Muscle of back (tissue), 13 donors: ENCODE measurements at places on chromosomes 3 and 15. TPM values are rescaled to one million over a fixed set of nuclear protein-coding genes. Genes with fewer than 3 reads are reported as not detected.

GRCh38 chr3:153855772-153856171, 265.4 kb upstream of the ARHGEF26 start:
- no peak for DNase-seq

DNA sequence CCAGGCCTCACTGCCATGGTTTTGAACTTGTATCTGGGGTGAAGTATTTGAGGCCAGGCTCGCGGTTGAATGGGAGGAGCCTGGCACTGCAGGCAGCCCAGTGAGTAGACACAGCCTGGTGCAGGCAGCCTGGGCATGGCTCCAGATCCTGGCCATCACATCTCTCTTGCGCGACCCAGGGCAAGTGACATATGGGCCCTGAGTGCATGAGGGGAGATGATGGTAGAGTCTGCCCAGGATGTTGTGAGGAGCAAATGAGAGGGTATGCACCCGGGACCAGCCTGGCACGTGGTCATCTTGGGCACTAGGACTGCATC, 103.5 kb downstream of the TBC1D2B start:
- DNase-seq = peak; percentile 60

DNA sequence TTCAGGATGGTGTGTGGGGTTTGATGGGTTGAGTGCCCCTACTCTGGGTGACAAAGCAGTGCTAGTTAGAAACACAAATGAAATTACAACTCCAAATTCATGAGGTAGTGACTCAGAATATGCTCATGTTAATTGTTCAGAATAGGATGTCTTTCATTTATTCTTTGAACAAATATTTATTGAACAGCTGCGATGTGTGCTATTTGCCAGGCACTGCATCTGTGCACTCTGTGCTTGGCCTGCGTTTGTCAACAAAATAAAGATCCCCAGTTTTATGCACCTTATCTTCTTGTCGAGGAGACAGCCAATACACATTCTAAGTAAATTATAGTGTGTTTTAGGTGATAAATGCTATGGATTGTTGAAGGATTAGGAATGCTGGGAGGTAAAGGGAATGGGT, 27.3 kb downstream of the MED12L start:
- DNase-seq = no peak

- no peak for DNase-seq
Observed at GRCh38 chr3:189516039-189516438, 115.2 kb upstream of the TP63 start.

DNA sequence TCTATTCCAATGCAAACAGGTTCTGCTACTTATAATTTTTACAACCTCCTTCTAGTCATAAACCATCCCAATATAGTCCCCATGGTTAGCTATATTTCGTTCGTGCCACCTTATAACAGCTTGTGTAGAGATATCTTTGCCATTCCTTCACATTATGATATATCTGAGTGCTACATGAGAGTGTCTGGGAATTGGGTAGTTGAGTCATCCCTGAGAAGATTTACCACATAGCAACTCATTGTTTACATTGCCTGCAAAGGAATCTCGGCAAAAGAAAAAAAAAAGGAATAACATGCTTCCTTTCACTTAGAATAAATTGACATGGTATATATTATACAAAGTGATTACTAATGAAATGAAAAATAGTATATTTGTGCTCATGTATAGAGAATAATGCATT, 86.0 kb upstream of the VGLL3 start:
- DNase-seq = no peak

DNA sequence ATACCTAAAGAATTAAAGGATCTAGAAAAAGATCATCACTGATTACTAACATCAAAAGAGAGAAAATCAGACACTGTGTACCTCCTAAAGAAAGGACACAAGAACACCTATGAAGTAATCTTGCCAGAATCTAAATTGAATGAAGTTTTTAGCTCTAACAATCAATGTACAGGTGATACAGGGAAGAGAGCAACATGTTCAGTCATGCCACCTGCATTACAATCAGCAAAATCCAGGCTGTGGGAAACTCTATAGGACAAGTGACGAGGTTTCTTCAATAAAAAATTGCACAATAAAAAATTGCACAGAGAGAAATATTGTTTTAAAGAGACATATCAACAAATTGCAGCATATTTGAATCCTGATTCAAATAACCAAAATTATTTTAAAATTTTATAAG, 93.3 kb downstream of the SEMA5B start:
- DNase-seq = no peak

GRCh38 chr3:139346771-139347170, 3.0 kb downstream of the MRPS22 start:
- DNase-seq = no peak

GRCh38 chr3:133994166-133994890, 35.4 kb downstream of the SLCO2A1 start:
- DNase-seq = no peak

GRCh38 chr15:61186905-61187741, 42.0 kb downstream of the RORA start:
- DNase-seq = peak; percentile 57

DNA sequence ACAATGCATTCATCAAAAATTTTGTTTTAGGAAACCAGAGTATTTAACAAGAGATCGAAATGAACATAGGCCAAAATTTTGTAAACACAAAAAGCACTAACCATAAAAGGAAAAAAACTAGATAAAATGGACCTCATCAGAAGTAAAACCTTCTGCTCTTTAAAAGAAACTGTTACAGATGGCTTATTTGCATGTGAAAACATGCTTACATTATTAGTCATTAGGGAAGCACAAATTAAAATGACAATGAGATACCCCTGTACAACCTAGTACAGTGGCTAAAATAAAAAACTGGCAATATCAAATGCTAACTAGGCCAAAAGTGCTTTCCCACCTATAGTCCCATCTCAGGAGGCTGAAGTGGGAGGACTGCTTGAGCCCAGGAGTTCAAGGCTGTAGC, 19.3 kb downstream of the UBR1 start:
- no peak for DNase-seq

DNA sequence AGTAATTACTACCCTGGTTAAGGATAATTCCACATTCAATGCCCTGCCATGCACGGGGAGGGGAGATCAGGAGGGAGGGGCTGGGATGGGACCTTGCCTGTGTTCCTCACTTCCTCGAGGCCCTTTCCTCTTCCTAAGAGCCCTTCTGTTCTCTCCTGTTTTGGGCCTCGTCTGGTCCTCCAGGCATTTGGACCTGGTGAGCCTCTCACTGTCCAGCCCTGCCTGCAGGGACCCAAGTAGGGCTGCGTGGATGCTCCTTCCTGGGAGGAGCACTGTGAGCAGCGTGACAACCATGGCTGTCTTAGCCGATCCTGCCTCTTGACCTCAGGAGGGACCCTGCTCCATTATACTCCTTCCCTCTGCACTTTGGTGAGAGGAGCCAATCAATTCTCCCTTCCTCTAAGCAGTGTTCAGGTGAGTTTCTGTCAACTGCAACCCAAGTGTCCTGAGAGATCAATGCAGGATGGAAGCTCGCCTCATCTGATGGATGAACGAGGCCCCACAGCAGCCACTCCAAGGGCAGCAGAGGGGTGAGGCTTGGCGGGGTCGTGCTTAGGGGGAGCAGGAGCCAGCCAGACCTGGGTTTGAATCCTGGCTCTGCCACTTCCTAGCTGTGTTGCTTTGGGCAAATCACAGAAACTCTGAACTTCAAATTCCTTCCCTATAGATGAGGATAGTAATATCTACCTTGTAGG, 92.5 kb downstream of the IQSEC1 start:
- no peak for DNase-seq

GRCh38 chr3:113707835-113708234, 11.4 kb upstream of the USF3 start:
- DNase-seq = no peak

DNA sequence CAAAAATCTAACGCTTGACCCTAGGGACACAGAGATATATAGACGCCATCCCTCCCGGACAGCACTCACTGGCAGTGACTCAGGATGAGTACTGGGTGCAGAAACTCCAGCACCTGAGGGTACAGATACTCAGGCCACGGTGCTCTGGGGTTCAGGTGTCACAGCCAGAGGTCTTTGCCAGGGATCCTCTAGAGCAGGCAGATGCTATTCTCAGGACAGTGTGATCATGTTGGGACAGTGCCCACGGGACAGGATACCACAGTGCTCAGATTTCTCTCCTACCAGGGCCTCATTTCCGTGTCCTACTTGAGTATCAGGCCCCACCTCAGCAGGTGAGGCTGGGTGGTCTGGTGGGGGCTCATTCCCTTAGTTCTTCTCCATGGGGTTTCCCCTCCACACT, 34.4 kb downstream of the HOMER2 start:
- DNase-seq = peak; percentile 15

GRCh38 chr3:180990505-180990904, 969 bp upstream of the DNAJC19 start:
- no peak for DNase-seq

GRCh38 chr3:15512166-15512565, 9.3 kb downstream of the COLQ start:
- DNase-seq = peak; percentile 83

GRCh38 chr3:146019508-146019907, 141.5 kb downstream of the PLOD2 start:
- DNase-seq = no peak

DNA sequence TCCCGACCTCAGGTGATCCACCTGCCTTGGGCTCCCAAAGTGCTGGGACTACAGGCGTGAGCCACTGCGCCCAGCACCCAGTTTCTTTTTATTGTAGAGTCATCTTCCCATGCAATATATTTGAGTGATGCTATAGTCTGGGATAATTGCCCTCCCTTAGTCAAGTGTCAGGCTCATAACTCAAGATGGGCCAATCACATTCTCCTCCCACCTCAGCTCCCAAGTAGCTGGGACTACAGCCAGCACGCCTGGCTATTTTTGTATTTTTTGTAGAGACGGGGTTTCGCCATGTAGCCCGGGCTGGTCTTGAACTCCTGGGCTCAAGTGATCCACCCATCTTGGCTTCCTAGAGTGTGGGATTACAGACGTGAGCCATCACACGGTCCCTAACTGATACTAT, 15.2 kb upstream of the PTPN9 start:
- DNase-seq = no peak

DNA sequence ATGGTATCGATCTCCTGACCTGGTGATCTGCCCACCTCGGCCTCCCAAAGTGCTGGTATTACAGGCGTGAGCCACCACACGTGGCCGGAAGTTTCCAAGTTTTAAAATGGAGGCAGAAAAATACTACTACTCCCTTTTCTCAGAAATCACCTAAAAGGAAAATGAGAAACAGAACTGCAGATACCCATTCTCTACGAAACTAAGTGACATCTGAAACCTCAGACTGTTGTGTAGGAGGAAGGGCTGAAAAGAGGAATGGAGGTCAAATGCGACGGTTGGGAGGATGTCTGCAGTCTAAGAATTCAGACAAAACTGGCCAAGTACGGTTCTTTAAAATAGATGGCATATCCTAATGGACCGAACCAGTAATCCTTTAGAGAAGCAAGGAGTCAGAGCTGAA, 24.1 kb downstream of the WDR48 start:
- DNase-seq = no peak

DNA sequence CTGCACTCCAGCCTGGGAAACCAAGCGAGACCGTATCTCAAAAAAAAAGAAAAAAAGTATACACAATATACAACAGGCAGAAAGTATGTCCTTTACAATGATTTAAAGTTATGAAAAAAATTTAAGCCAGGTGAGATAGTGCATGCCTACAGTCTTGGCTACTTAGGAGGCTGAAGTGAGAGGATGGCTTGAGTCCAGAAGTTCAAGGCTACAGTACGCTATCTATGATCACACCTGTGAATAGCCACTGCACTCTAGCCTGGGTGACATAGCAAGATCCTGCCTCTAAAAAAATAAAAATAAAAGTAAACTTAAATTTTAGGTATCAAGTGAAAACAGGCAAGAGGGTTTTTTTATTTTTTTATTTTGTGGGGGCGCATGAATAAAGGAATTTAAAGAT, 3.1 kb upstream of the KNSTRN start:
- no peak for DNase-seq

GRCh38 chr3:183837894-183838293, 12.5 kb upstream of the MAP6D1 start:
- no peak for DNase-seq

DNA sequence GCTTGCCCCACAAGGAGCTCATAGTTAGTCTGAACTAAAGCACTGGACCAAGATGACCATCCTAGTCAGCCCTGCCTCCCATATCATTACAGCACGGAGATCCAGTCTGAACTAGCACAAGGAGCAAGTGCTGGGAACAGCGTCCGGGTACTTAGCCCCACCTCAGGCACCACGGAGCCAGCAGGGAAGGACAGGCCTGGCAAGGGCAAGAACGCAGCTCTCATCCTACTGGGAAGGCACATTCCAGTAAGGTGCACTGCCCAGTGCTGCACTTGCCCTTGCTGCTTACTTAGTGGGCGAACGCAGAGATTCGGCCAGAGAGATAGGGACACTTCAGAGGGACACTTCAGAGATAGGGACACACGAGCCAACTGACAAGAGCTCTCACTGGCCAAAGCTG, 27.6 kb downstream of the SEC61A1 start:
- DNase-seq = no peak

DNA sequence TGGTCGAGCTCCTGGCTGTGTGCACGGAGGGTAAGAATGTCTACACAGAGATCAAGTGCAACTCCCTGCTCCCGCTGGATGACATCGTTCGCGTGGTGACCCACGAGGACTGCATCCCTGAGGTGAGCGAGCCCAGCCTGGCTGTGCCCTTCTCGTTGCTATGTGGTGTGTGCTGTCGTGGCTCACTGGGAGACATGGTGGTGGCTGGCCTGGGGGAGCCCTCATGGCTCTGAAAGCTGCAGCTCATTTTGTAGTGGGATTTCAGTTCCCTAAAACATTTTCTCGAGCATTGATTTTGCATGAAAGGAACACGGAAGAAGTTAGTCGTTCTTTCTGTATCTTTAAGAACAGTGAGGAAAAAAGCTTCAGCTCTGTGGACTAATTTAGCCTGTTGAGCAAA, 200.5 kb downstream of the ITPR1 start:
- DNase-seq = no peak

DNA sequence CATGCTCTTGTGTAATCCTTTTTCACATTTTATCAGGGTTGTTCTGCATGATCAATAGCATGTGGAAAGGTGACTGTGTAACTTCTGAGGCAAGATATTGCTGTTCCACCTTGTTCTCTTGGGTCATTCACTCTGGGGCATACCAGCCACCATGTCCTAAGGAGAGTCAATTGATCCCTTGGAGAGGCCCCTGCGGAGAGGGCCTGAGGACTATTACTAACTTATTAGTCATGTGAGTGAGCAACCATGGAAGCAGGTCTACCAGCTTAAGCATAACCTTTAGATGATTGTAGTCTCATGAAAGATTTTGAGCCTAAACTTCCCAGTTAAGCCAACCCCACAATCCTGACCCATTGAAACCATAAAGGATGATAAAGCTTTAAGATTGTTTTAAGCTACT, 22.0 kb upstream of the COL6A5 start:
- DNase-seq = no peak

DNA sequence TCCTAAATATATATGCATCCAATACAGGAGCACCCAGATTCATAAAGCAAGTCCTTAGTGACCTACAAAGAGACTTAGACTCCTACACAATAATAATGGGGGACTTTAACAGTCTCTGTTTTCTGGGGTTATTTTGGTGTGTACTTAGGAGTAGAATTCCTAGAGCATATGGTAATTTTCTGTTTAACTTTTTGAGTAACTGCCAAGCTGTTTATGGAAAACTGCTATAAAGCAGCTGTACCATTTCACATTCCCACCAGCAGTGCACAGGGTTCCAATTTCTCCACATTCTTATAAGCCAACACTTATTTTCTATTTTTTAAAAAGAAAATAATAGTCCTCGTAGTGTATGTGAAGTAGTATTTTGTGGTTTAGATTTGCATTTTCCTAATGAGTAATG, 68.9 kb downstream of the DOCK3 start:
- DNase-seq = no peak

The RTP4 gene
- 0.35 TPM for polyA plus RNA-seq

The DOCK3 gene
- polyA plus RNA-seq = 0.22 TPM

The BFSP2 gene
- not detected for polyA plus RNA-seq

The SST gene
- not detected for polyA plus RNA-seq

The GOLGA6A gene
- 0.08 TPM for polyA plus RNA-seq
